Right ventricle myocardium superior (tissue), 1 donor: ENCODE measurements at places on chromosomes 4 and X. TPM values are rescaled to one million over a fixed set of nuclear protein-coding genes. Genes with fewer than 3 reads are reported as not detected.

RTL9 gene
- total RNA-seq, result 0.35 TPM

FAM9A gene
- not detected for total RNA-seq

DNA sequence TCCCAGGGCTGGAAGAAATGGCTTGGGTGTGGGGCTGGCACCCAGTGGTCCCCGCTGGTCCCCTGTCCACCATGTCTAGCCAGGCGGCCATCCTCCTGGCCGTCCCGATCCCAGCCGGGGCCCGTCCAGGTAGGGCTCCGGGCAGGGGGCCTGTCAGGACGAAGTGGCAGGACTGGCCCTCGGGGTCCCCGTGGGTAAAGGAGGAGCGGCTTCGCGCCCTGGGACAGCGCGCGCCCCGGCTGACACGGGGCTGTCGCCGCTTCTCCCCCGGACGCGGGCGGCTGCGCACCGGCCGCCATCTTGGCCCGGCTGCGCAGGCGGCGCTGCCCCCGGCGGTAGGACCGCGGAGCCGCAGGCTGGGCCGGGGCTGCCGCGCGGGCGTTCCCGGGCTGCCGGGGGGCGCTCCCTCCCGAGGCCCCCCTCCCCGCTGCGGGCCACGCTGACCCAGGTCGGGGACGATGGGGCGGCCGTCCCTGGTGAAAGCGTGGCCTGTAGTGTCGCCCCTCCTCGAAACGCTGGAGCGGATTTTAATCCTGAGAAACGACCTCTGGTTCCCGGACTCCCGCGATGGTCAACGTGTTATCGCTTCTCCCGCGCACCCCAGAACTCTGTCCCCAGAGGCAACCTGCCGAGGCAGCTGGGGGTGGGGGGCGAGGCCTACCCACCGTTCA lies 60.4 kb upstream of the BCOR start:
- peak; percentile 50 for DNase-seq

- peak; percentile 47 for DNase-seq
These were observed 2.2 kb upstream of the SFRP2 start for GRCh38 chr4:153790962-153791551.

- DNase-seq, result no peak
These were observed 18.3 kb downstream of the CNGA2 start for GRCh38 chrX:151752847-151753246.

GRCh38 chr4:147987252-147987651 lies 255.4 kb downstream of the ARHGAP10 start:
- no peak for DNase-seq

- no peak for DNase-seq
These were observed 150.7 kb upstream of the SLC7A11 start for GRCh38 chr4:138392751-138393308.
